ENCODE measurements at places on chromosomes 12 and 14.

GRCh38 chr12:119176267-119177055 is 2.3 kb upstream of the HSPB8 start:
- DNase-seq: no peak

GRCh38 chr14:89669193-89669592 is 252.2 kb upstream of the FOXN3 start:
- DNase-seq: no peak

GRCh38 chr12:54723379-54724256 is 75.5 kb upstream of the DCD start:
- peak; percentile 24 for DNase-seq

GRCh38 chr14:101853455-101854018 is 92.0 kb downstream of the PPP2R5C start:
- no peak for DNase-seq

GRCh38 chr12:125136702-125137101 is 71.5 kb downstream of the AACS start:
- no peak for DNase-seq

DNA sequence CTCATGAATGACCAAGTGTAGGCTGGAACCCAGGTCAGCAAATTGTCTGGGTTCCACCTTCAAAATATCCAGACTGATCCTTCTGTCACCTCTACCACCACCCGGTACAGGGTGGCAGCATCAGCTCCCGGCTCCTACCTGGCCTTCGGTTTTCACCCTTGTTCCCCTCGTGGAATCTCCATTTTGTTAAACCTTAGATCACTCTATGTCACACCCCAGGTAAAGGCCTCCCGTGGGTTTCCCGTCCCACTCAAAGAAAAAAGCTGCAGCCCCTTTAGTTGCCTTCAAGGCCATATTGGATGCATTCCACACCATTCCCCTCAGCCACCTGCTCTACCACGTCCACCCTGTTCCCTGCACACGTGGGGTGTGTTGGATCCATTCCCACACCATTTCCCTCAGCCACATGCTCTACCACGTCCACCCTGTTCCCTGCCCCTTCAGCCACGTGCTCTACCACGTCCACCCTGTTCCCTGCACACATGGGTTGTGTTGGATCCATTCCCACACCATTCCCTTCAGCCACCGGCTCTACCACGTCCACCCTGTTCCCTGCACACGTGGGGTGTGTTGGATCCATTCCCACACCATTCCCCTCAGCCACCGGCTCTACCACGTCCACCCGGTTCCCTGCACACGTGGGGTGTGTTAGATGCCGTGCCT is 23.8 kb downstream of the SLC6A13 start:
- no peak for DNase-seq

GRCh38 chr12:125312471-125312870 is 247.2 kb downstream of the AACS start:
- no peak for DNase-seq

DNA sequence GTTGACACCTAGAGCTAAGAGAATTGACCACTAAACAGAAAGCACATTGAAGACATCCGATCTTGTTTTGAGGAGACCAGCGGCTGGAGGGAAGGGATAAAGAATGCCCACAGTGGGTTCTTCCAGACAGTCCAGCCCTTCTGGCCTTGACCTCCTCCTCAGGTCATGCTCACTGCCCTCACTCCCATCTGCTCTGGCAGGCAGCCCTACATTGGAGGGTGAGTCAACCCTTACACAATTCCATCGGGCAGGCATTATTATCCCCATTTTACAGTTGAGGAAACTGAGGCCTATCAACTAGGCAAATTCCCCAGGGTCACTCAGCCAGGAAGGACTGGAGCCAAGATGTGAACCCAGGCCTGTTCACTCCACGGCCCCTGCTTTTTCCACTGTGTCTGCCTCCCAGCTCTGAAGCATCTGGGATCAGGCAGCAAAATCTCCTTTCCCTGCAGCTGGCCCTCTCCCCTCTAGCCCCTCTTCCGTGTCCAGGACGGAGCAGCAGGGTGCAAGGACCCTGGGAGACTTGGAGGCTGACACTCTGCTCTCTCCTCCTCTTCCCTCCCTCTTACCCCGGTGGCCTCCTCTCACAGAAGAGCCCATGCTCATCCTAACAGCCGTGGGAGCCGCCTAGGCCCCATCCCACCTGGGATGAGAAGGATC is 5.3 kb downstream of the SCNN1A start:
- no peak for DNase-seq

- no peak for DNase-seq
Measured at GRCh38 chr12:121391619-121392324, 8.1 kb upstream of the RNF34 start.

DNA sequence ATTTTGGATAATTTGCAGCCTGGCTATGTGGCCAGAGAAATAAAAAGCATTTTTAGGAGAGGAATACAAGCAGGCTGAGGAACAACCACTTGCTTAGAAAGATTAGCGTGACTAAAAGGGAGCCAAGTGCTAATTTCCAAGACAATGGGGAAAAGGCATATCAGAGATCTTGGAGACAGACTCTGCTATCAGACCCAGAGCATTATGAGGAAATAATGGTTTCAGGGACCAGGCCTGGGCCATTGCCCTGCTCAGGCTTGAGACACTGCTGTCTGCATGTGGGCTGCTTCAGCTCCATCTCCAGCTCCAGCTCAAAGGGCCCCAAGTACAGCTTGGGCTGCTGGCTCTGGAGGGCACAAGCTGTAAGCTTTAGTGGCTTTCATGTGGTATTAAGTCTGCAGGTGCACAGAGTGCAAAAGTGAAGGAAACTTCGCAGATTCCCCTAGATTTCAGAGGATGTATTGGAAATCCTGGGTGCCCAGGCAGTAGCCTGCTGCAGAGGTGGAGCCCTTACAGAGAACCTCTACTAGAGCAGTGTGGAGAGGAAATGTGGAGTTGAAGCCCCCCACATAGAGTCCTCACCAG is 449.2 kb downstream of the ZFP36L1 start:
- DNase-seq: no peak

DNA sequence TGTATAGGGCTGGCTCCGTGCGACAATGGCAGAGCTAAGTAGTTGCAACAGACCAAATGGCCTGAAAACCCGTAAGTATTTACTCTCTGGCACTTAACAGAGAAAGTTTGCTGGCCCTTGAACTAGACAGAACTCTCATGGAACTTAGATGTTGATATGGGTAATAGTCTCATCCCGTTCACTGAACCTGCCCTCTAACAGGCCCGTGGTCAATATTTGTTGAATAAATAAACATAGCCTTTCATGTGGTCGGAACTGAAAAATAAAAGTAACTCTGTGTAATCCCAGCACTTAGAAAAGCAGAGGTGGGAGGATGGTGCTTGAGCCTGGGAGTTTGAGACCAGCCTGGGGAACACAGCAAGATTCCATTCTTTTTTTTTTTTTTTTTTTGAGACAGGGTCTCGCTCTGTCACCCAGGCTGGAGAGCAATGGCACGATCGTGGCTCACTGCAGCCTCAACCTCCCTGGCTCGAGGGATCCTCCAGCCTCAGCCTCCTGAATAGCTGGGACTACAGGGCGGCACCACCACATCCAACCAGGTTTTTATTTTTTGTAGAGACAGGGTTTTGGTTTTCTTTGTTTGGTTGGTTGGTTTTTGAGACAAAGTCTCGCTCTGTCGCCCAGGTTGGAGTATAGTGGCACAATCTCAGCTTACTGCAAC is 29.7 kb downstream of the KDM2B start:
- DNase-seq: no peak

- no peak for DNase-seq
Measured at GRCh38 chr14:92980866-92981265, 57.9 kb downstream of the CHGA start.

DNA sequence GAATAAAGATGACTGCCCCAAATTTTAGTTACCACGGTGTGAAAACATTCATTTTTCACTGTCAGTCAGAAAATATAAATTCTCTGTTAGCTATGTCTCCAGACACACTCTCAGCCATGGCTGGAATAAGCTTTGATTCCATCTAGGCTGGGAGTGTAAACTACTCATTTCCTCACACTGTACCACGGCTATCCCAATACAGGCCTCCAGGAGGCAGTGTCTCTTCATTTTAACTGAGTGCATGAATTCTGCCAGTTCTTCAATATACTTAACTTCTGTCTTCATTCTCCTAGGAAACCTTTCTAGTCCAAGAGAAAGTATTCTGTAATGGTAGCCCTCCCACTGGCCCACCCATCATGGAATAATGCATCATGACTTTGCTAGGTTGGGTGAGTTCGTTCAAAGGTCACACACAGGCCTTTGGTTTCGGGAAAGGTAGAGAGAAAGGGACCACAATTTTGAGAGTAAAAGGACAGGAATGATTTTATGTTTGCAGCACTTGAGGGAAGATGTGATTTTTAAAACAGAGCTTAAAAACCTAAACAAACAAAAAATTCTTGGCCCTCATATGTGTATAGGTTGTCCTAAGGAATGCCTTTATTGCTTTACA is 381.1 kb downstream of the SEC23A start:
- DNase-seq: no peak

DNA sequence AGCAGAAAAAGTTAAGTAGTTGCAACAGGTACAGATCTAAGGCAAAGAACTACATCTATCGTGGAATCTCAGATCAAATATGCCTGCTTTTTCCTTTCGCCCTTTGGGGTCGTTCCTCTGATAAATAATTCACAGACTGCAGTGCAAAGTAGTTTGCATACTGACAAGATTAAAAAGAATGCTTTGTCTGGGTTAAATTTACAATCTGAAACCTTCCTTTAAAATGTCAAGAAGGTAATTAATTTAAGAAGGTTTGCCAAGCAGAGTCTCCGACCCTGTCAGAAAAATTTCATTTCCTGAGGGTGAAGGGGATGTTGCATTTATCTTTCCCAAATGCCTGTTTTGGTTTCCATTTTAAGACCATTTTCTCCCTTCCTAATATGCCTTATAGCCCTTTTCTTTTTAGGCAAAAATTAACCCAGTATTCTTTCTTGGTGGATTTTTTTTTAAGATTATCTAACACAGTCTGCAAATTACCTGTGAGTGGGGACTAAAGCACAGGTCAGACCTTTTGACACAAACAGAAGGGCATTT is 406.9 kb downstream of the LRIG3 start:
- no peak for DNase-seq

- no peak for DNase-seq
Measured at GRCh38 chr12:53755451-53755891, 3.7 kb upstream of the CISTR start.

GRCh38 chr12:82203086-82203485 is 155.1 kb downstream of the CCDC59 start:
- no peak for DNase-seq

- DNase-seq: no peak
Measured at GRCh38 chr12:122183588-122183940, 641 bp downstream of the LRRC43 start.

GRCh38 chr14:23294734-23295561 is 7.7 kb downstream of the PPP1R3E start:
- peak; percentile 40 for DNase-seq

DNA sequence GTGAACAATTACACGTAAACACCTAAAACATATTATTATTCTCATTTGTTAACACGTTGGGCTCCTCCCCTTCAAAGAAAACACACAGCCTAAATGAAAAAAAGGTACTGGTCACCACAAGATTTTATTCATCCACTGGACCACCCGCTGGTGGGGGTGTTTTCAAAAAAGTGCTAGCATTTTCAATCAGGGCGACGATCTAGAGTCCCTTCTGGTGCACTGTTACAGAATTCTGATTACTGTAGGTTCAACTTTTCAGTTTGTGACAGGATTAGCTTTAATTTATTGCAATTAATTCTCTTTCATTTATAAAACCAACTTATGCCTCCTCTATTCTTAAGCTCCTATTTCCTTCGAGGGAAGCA is 443 bp downstream of the MAGOHB start:
- no peak for DNase-seq

GRCh38 chr14:64296561-64296960 is 2.4 kb upstream of the ESR2 start:
- DNase-seq: no peak

- DNase-seq: no peak
Measured at GRCh38 chr14:58078068-58078467, 73.9 kb downstream of the ARMH4 start.

DNA sequence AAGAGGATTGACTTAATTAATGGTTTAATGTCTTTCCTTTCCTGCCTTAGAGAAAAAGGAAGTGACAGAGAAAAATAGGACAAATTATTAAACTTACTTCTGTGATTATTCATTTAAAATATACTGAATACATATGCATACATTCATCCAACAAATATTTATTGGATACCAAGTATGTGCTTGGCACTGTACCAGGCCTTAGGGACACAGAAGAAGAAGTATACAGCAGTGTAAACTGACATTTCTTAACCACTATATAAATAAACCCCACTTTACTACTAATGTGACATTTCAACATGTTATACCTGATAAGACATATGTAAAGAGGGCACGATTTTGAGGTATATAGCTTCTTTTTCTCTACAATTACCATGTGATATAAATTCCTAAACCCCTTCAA is 53.6 kb downstream of the ERO1A start:
- no peak for DNase-seq

DNA sequence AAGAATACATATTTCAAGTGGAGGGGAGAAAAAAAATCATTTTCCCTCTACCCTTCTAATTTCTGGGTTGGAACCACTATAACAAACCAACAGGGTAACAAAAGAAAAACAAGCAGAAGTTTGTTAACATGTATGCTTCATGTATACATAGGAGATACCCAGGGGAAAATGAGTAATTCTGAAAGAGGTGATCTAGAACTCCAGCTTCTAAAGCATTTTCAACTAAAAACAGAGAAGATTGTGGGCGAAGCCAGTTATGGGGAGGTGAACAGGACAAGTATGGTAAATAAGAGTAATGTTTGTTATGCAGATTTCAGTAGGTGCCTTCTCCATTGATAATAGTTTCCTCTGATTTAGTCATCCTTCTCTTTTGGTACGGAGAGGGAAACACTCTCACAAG is 16.7 kb downstream of the FNTB start:
- DNase-seq: no peak

DNA sequence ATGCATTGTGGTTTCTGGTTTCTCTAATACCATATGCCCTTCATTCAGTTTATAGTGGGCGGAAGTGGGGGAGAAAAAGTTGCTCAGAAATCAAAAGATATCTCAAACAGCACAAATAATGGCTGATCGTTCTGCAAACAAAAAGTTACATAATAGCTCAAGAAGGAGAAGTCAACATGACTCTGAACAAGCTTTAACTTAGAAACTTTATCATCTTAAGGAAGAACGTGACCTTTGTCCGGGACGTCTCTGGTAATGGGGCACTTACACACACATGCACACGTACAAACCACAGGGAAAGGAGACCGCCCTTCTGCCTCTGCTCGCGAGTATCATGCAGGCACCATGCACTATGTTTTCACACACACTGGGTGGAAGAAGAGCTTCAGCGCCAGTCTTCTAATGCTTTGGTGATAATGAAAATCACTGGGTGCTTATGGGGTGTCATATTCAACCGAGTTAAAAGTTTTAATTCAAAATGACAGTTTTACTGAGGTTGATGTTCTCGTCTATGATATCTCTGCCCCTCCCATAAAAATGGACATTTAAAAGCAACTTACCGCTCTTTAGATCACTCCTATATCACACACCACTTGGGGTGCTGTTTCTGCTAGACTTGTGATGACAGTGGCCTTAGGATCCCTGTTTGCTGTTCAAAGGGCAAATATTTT is 4.7 kb downstream of the FOS start:
- peak; percentile 50 for DNase-seq

- no peak for DNase-seq
Measured at GRCh38 chr12:39406262-39406661, 36.7 kb downstream of the KIF21A start.

Data from effector CD4-positive, alpha-beta T cell (primary cell).